ENCODE measurements at places on chromosomes 3 and 15.

DNA sequence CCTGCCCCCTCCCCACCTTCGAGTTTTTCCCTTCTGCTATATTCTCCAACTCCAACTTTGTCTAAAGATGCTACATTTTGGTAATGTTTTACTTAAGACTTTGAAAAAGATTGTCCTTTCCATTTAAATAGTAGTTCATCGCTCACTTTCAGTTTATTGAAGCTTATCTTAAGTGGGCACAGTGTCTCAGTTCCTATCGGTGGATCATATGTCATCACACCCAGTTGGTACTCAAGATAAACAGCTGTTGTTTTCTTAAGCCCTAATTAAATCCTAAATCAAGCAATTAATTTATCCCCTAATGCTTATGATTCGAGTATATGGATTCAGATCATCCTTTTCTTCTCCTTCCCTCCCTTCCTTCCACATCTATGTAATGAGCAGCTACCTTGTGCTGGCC lies 210.7 kb downstream of the TLE3 start:
- no peak for DNase-seq

DNA sequence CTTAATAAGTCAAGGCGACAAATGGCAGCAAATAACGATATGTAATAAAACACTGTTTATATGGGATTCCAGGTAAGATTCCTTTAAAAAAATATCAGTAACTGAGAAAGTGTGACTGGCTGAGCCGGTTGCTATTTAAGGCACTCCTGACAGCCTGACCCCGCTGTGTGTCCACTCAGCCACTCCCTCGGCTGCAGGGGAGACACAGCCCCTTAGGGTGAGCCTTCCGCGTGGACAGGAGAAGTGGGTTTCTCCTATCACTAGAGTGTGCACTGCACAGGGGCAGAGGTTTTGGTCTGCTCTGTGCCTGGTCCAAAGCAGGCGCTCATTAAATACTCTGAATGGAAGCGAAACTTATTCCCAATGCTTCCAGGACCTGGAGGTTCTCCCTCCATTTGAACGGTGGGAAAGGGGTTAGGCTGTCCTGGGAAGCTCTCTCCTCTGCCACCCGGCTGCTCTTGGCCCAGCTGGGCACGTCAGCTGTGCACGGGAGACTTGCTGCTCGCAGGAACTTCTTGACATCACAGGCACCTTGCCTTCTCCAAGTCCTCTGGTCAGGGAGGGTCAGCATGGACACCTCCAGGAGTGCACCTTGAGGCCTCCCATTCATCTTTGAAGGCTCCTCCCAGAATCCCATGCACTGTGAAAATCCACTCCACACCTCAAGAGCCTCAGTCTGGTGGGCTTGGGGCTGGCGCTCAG lies 43.3 kb upstream of the SLCO2A1 start:
- DNase-seq, result no peak

GRCh38 chr3:161323926-161324621 lies 47.2 kb downstream of the SPTSSB start:
- no peak for DNase-seq

- DNase-seq, result no peak
Measured at GRCh38 chr3:55974421-55975165, 487.5 kb upstream of the WNT5A start.

- peak; percentile 6 for DNase-seq
Measured at GRCh38 chr3:110881069-110881468, 190.5 kb upstream of the NECTIN3 start.

All from brain microvascular endothelial cell (primary cell).